ENCODE measurements at places on chromosomes 13 and 19.

DNA sequence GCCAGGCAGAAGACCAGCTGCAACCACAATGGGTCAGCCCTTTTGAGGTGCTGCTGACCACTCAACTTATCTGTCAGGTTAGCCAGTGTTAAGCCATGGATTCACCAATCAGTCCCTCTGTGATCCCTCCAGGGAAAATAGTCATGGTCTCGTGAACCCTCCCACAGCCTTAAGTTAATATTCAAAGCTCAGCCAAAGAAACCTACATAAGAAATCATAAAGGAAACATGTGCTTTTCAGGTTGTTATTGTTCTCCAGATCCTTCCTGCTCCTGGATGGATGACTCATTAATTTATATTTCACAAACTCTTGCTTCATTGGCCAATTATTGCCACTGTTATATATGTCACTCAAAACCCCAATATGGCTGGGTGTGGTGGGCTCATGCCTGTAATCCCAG is 161.9 kb downstream of the B3GLCT start:
- DNase-seq: no peak

GRCh38 chr13:59483501-59484145 is 680.1 kb downstream of the DIAPH3 start:
- DNase-seq: no peak

DNA sequence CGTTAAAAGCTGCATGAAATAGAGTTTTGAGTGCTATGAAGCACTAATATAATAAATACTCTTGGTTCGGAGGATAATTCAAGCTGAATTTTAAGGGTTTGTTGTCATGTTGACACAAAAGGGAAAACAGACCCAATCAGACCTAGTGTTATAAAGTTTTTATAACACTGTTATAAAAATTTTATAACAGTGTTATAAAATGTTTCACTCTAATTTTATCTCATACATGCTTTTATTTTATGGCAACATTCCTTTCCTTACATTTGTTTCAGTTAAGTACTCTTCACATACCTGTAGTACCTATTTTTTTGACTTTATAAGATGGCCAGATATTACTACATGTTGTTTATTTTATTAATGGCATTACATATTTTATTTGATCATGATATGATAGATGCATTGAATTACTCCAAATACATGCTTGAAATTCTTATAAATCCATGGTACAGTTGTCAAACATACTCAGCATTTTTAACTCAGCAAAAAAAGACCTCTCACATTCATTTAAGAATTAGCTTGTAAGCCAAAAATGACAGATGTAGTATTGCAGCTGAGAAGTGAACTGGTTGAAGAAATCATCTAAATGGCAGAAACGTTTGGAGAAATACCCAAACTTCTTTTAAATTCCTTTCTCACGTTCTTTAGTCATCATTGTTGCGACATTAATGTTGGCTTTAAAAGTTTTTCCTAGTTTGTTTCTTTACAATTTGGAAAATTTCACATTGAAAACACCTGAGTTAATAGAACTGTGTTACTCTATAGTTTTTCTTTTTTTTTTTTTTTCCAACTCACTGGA is 104.5 kb downstream of the PIBF1 start:
- no peak for DNase-seq

DNA sequence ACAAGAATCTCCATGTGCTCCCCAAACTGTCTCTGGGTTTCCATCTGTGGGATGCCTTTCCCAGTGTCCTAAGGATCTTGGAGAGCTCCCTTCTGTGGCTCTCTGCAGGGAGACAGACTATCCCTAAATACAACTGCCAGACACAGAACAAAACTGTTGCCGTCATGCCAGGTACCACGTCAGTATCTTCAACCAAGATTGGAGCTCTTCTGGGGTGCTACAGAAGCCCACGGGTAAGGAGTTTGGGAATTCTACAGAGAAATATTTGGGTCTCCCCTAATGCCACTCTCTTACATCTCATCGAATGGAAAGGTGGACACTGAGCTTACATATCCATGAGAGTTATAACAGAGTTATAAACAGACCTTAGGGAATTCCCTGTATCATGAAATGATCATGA is 4.9 kb upstream of the MBD3L3 start:
- DNase-seq: no peak

DNA sequence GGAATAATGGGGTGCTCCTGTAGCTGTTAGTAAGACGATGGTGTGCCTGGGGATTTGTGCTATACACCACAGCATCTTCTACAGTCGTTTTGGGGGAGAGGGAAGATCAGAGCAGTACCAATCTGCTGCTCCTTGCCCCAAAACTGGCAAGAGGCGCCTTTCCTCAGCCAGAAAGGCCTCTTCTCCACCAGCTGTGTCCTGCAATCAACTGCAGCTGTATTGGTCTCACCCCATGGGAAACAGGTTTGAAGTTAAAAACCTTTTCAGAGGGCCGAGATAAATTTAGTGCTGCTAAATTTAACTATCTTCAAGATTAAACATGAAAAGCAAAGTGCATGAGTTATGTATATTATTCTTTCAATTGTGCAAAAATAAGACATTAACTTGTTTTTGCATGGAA is 1.2 kb upstream of the RNASEH2B start:
- DNase-seq: no peak

- DNase-seq: no peak
These were observed 518 bp upstream of the PLPP2 start for GRCh38 chr19:291561-292280.

DNA sequence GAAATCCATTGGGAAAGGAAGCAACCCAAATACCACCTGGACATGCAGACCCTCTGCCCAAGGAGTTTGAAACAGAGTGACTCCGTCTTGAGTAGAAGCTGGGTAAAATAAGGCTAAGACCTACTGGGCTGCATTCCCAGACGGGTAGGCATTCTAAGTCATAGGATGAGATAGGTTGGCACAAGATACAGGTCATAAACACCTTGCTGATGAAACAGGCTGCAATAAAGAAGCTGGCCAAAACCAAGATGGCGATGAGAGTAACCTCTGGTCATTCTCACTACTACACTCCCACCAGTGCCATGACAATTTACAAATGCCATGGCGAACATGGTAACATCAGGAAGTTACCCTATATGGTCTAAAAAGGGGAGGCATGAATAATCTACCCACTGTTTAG is 40.2 kb downstream of the RFXAP start:
- DNase-seq: no peak
